ENCODE measurements at places on chromosomes 1 and 21. TPM values are rescaled to one million over a fixed set of nuclear protein-coding genes. Genes with fewer than 3 reads are reported as not detected.

DNA sequence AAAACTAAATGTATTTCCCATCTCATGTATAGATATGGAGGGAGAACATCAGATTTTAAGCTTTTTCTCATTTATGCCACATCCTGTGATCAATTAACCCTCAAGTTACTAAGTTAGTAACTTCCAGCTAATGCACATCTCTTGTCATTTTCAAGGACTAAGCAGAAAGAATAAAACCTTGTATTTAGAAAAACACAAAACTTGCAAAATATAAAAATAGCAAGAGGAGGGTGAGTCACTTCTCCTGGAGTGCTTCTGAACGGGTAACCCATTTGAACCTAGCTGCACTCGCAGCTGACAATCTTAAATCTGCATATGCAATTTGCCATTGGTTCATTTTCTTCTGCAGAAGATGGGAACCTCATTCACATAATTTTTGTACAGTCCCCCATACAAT lies 500.5 kb downstream of the SETD4 start:
- DNase-seq, result no peak

- DNase-seq, result no peak
These were observed 119.9 kb upstream of the POU3F1 start for GRCh38 chr1:38166461-38166860.

Gene RHD
- not detected for total RNA-seq

DNA sequence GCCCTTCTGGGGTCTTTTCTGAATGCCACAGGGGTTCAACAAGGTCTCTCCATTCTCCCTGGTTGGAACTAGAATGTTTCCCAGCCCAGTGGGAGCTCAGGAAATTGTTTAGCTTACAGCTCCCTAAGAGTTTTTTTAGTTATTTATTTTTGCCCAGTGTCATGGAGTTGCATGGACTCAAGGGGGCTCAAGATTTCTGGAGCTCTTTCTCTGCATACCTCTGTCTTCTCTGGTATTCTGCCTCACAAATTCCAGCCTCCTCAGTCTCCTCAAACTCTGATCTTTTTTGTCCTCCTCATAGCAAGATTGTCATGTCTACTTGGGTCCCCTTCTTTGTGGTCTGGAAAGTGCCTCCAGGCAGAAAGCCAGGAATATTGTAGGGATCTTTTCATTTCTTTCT lies 15.9 kb upstream of the PPP2R5A start:
- DNase-seq, result no peak

Gene SLAMF9
- not detected for total RNA-seq

DNA sequence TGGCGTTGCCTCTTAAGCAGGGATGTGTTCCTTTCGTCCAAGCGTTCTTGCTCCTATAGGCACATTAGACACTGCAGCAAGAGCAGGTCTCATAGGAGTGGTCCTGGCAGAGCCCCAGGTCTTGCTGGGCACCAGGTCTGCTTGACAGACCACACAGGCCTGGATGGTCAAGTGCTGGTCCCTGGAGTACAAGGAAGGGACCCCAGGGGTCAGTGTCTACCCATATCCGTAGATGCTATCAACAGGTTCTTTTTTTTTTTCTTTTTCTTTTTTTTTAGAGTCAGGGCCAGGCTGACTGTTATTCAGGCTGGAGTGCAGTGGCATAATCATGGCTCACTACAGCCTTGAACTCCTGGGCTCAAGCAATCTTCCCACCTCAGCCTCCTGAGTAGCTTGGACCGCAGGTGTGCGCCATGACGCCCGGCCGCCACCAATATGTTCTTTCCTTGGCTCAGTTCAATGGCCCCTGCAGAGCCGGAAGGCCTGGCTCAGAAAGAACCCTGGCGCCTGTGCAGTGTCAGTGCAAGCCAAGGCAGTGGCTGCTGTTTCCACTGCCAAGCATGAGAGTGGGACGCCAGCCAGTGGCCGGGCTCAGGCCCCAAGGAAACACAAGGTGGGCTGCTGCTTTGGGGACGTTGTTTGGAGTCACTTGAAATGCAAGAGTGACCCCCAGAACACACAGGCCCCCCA lies 10.0 kb upstream of the TNFRSF8 start:
- DNase-seq, result peak; percentile 61

- no peak for DNase-seq
These were observed 1.4 kb downstream of the B3GALNT2 start for GRCh38 chr1:235502601-235503402.

GRCh38 chr1:33548319-33548718 lies 75.9 kb downstream of the ZSCAN20 start:
- DNase-seq, result no peak

Gene GJA8
- not detected for total RNA-seq

Gene DNALI1
- 6.9 TPM for total RNA-seq

Gene NEK2
- 0.19 TPM for total RNA-seq

Gene CASQ1
- total RNA-seq, result 39.2 TPM

- DNase-seq, result no peak
These were observed 32.6 kb upstream of the LEPR start for GRCh38 chr1:65387821-65388220.

DNA sequence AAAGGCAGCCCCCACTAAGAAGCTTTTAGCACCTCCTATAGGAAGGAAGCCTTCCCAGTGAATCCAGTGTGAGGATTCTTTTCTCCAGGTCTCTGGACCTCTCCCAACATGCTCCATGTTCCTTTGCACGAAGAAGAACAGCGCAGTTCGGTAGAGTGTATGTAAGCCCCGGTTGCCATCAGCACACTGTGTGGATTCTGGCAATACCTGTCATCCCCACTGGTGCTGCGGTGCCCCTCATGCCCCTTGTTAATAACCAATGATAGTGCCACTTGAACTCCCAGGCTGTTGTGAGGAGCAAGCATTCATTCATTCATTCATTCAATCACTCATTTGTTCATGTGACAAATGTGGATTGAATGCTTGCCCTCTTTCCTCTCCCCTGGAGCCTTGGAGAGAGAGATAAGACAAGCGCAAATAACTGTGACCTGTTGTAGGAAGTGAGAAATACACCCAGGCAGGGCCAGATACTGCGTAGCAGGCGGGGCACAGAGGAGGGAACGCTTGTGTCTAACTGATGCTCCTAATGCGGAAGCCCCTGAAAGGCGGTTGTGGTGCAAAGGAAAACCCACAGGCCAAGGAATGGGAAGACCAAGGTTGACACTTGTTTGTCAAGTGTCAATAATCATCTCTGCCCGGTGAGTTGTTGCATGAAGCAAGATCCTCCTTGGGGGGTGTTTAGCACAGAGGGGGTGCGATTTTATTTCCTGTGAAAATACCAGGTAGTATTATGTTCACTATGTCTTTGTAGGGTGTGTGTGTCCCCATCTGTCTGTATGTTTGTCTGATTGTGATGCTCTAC lies 9.8 kb downstream of the LGR6 start:
- DNase-seq, result no peak

Gene TEDDM1
- total RNA-seq, result not detected
